ENCODE measurements at places on chromosomes 1 and 21. TPM values are rescaled to one million over a fixed set of nuclear protein-coding genes. Genes with fewer than 3 reads are reported as not detected.

DNA sequence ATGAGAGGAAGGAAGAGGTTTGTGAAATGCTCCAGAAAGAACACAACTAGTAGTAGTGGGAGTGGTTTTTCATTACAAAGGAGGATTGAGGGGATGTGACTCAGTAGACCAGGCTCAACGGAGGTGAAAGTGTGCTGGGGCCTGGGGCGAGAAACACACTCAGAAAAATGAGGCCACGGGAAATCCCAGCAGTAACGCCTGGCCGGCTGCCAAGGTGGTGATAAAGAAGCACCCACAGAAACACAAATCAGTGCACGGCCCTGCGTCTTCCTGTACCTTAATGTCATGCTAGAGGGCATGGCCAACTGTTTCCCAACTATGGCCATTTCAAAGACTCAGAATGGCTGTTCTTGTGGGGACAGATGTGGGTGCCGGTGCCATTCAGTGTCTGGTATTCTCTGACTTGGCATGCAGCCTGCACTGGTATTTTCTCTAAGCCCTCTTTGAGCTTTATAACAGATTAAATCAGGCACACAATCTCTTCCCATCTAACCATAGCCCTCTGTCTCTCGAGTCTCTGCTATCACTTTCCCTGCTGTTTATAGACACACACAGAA, 38.2 kb downstream of the URB2 start:
- peak; percentile 59 for DNase-seq

DNA sequence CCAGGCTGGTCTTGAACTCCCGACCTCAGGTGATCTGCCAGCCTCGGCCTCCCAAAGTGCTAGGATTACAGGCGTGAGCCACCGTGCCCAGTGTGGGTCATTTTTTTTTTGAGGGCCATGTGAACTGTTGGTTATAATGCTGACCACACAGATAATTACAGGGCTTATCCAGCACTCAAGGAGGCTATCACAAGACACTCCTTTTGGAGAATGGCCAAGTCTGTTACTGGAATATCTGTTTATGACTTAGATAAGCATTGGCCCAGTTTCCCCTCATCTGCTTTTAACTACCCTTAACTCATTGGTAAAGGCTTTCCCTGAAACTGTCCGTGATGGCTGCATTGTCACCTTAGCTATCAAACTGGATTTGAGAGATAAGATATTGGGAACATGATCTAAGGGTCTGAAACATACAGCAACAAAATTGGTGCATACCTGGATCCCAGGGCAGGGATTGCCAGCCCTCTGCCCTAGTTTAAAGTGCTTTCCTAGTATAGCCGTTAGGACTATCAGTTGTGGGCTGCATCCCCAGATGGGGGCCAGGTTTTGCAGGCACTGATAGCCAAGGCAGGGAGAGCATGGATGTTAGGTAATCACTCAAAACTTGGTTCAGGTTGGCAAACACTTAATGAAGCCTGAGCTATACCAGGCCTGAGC, 15.6 kb downstream of the SZT2 start:
- peak; percentile 97 for DNase-seq

INSRR gene
- not detected for total RNA-seq

AMY1A gene
- not detected for total RNA-seq

ZSWIM5 gene
- 2.3 TPM for total RNA-seq

DNA sequence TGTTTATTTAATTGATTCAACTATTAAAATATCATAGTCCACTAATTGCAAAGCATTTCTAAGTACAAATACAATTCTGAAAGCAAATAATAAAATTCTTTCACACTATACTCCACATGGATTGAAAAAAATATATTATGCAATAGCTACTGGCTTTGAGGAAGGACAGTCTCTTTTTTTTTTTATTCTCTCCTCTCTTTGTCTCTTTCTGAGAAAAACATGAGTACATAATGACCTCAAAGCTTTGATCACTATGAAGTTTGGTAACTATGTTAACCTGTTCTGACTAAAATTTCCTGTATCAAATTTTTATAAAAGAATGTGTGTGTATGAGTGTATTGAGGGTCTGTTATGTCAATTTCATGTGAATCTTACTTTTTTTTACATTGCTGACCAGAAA, 96.2 kb downstream of the RGS2 start:
- DNase-seq, result peak; percentile 16

DNA sequence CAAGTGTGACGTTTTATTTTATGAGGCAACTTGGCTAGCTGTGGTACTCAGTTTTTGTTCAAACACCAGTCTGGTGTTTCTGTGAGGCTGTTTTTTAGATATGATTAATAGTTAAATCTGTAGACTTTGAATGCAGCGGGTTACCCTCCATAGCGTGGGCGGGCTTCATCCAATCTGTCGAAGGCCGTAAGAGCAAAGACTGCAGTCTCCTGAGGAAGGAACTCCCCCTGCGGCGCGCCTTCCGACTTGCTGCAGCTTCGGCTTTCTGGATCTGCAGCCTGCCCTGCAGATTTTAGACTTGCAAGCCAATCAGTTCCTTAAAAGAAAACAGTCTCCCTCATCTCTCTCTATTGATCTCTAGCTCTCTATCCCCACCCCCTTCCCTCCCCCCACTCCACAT, 4.2 kb upstream of the ZNF496 start:
- no peak for DNase-seq

DNA sequence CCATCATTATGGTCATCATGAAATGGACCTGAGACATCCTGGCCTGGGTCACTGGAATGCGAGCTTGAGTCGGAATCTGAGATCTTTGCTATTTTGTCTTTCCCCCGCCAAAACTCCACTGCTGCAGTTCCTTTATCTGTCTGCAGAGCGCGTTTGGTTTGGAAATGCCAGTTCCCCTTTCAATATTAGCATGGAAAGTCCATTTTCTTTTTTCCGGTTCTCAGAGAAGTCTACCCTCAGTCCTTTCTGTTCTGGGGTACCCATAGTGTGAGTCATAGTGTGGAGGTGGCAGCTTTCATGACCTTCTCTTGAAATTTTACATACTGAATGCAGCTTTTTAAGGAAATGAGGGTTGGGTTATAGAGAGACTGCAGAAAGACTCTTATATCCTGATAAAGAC, 14.6 kb downstream of the CACNA1E start:
- no peak for DNase-seq

IGSF8 gene
- total RNA-seq, result 13.9 TPM

GRCh38 chr1:35807614-35808449, at the start of gene AGO4:
AGO4 (plus strand) TSS chr1:35808016; CDS start chr1:35808417, 401 bp downstream.
- DNase-seq, result peak; percentile 36

- DNase-seq, result peak; percentile 98
These were observed 21.8 kb upstream of the ERRFI1 start for GRCh38 chr1:8047686-8048445.

GRCh38 chr1:89538361-89538760, 13.7 kb downstream of the LRRC8B start:
- DNase-seq, result no peak

KRTAP11-1 gene
- total RNA-seq, result not detected

IFNGR2 gene
- total RNA-seq, result 52.5 TPM

SPATA21 gene
- not detected for total RNA-seq

C1orf210 gene
- total RNA-seq, result not detected

- DNase-seq, result peak; percentile 66
These were observed 30.7 kb upstream of the CD34 start for GRCh38 chr1:207941665-207942064.

DNA sequence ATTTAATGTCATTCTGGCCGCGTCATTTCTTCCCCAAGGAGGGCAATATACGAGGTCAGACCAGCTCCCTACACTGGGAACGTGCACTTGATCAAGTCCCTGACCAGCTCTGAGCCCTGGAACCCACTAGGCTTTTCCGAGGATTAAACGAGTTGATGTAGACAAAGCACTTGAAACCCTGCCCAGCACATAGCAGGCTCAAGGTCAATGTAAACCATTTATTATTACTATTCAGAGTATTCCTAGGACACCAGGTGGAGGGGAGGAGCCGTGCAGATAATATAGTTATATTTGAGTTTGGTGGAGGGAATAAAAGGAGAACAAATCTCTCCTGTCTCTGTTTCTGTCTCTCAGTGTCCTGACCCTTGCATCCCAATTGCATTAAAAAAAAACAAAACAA, 174.1 kb upstream of the IGSF21 start:
- DNase-seq, result no peak

DNA sequence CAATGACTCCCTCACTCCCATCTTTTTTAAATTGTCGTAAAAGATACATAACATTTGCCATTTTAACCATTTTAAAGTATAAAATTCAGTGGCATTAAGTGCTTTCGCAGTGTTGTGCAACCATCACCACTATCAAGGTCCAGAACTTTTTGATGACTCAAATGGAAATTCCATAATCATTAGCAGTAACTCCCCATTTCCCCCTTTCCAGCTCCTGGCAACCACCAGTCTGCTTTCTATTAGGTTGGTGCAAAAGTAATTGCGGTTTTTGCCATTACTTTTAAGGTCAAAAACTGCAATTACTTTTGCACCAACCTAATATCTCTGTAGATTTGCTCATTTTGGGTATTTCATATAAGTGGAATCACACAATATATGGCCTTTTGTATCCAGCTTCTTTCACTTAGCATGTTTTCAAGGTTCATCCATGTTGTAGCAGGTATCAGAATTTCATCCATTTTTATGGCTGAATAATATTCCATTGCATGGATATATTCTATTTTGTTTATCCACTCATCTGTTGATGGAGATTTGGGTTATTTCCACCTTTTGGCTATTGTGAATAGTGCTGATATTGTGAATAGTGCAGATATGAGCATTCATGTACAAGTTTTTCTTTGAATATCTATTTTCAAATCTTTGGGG, 159.7 kb downstream of the HIVEP3 start:
- DNase-seq, result peak; percentile 87

GRCh38 chr1:206563367-206564207, 48.7 kb downstream of the EIF2D start:
- no peak for DNase-seq

DNA sequence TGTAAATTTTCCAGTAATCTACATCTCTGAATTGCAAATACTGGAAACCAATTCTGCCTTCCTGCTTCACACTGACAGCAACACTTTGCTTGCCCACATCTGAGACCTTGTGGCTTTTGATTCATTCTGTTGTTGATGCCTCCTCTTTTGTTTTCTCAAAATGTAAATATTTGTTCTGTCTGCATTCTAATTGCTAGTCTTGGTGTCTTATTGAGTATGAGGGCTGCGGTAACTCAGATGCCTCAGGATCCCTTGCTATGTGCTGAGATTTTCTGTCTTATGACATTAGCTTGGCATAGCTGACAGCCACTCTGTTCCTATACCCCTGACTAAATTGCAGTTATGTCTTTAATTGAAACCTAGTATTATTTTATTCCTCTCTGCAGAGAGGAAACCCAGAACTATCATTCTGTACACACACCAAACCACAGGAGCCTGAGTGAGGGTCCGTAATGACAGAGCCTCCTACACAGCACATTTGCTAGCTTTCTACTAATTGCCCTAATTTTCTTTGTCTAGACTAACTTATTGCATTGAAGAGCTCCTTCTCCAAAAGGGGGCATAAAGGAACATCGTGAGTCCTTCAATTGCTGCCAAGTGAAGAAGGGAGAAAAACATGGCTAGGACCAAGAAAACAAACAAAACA, 72.1 kb downstream of the GREM2 start:
- no peak for DNase-seq

DNA sequence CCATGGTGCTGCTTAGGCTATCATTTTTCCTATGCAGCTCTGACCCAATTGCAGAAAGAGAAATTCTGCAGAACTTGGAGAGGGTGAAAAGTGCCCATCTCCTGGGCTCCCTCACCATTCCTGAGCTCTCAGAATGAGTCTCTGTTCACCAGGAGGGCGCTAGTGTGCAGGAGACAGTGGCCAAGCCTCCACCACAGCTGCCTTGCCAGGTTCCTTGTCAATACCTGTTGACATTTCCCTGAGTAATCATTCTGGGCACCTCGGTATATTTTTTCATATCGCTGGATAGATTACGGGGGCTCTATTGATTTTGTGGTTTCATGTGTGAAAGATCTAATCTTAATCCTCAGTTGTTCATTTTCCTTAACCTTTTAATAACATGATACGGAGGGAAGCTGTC, 13.0 kb upstream of the C8B start:
- no peak for DNase-seq

DNA sequence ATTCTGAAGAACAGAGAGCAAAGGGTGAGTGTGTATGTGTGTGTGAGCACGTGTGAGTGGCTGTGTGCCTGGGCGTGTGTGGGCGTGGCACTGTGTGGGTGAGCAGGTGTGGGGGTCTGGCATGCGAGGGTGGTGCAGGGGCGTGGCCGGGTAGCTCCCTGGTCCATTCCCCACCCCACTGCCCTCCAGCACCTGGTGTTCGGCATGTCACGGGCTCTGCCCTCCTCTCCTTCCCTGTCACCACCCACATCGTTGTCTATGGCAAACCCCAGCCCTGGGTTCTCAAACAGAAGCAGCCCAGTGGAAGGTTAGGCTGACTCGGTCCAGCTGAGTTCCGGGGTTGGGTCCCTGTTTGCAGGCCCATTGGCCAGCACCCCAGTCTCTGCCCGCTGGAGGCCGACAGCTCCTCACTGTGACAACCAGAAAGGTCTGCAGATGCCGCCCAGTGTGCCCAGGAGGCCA, 39.8 kb downstream of the UBE2G2 start:
- DNase-seq, result no peak

RGS8 gene
- not detected for total RNA-seq

- no peak for DNase-seq
These were observed 257.8 kb upstream of the HOOK1 start for GRCh38 chr1:59556802-59557548.

- DNase-seq, result peak; percentile 95
These were observed 6.2 kb upstream of the EXTL1 start for GRCh38 chr1:26015358-26015757.

- peak; percentile 85 for DNase-seq
These were observed 636.9 kb downstream of the KIF26B start for GRCh38 chr1:245791410-245792312.

GNG5 gene
- total RNA-seq, result 17.3 TPM

ARTN gene
- not detected for total RNA-seq

- DNase-seq, result no peak
These were observed 47.4 kb upstream of the ACTRT2 start for GRCh38 chr1:2973601-2974593.

GPR52 gene
- 2.6 TPM for total RNA-seq
